ENCODE measurements at places on chromosomes 4 and X.

- DNase-seq, result no peak
These were observed 136.2 kb downstream of the PPP3CA start for GRCh38 chr4:101211146-101211553.

- DNase-seq, result no peak
These were observed 43.7 kb downstream of the MAP7D3 start for GRCh38 chrX:136207546-136207945.

DNA sequence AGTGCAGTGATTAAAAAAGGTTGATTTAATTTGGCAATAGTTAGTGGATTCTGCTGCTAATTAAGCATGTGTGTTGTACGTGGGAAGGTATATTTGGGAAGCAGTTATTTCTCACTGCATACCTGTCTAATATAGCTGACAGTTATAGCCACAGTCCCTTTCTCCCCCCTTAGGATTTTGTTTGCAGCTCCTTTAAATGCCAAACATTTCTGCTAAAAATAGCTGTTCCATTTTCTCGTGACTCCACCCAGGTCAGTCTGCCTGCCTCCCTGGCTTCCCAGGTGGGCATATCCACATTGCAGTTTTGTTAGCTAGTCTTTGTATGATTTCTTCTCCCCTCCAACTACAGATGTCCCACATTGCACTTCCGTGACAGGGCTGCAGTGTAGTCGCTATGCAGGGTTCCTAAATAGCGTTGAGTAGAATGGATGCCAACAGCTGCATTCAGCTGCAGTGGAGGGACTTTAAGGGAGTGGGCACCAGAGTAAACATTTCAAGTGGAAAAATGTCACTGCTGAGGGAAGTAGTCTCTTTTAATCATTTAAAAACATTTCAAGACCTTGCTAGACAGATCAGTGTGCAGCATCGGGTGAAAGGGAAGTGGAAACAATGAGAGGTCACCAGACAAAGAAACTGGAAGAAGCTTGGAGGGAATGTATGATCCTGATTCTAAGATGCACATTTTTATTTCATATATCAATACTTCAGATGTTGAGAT is 326.3 kb downstream of the RAPGEF2 start:
- DNase-seq, result no peak

DNA sequence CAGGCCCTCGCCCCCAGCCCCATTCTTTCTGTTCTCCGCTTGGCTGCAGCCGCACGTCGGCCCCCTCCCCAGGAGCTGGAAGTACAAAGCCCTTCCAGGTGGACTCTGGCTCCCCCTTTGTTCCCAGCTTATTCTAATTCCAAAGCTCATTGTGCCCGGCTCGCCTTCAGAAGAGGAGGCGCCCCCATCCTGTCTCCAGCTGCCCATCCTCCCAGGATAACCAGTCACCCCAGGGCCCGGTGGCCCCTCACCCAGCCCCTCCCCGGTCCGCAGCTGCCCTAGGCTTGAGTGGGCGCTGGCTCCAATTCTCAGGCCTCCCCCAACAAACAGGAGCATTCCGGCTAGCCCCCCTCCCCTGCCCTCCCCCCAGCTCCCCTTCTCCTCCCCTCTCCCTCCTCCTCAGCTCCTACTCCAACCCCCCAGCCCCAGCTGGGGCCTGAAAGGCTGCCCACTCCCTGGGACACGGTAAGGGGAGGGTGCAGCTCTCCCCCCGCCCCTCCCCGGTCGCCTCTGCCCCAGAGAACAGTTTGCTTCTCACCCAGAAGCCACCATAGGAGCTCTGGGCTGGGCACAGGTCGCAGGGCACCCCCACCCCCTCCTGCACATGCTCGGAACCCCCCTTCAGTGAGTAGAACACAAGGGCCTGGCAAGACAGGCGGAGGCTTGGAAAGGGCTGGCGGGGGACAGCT is 3.1 kb upstream of the SLC6A8 start:
- DNase-seq, result no peak

GRCh38 chr4:140296335-140297220 is 76.9 kb upstream of the SCOC start:
- DNase-seq, result no peak

DNA sequence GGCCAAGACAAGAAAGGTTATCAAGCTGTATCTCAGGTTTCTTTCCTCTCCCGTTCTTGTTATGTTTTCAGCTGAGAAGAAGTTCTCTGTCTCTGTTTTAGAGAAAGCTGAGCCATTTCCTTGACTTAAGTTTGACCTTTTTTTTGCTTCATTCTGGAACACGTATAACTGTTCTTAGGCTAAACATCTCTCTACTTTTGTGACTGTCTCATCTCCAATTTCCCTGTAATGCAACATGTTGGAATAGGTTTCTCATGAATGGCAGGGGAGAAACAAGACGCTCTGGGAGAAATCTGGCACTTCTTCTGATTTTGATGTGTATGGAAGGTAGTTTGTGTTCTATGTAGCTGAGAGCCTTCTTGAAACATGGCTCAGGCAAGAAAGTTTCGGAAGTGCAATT is 36.2 kb upstream of the SFRP2 start:
- DNase-seq, result no peak

DNA sequence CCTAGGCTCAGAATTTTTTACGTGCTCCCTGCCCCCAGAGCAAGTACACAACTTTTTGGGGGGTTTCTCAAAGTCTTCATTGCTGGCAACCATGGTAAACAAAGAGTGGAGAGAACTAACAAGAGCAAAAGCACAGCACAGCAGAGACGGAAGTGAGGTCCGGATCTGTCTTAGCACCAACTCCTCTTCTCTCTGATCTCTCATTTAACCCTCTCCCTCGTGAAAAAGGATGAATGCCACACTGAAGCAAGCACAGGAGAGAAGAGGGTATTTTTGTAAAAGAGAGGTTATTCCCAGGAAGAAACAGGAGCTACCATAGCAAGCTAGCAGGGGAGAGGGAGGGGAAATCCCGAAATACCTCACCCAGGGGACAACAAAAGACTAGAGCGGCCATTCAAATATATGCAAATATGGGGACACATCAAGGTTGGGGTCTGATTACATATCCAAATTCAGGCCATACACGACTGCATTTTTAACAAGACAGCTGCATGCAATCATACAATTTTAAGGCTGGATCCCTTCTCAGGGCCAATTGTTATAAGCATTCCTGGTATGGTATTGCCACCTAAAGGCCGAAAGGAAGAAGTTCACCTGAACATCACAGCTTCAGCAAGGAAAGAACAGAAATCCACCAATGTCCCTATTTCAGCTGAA is 46.6 kb downstream of the CD40LG start:
- DNase-seq, result peak; percentile 54

DNA sequence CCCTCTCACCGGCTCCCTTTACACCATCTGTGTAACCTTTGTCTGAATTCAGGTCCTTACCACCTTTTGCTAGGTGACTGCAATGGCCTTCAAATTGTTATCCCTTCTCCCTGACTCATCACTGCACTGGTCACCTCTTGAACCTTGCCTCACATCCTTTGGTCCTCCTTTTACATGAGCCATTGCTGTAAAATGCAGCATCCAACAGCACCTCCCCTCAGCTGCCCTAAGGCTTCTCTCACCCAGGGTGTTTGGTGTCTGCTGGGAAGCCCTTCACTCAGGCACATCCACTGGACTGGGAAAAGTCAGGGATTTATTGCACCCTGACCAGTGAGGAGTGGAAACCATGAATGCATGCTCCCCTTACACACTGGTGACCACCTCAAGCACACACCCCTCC is 192.5 kb upstream of the GATB start:
- no peak for DNase-seq

DNA sequence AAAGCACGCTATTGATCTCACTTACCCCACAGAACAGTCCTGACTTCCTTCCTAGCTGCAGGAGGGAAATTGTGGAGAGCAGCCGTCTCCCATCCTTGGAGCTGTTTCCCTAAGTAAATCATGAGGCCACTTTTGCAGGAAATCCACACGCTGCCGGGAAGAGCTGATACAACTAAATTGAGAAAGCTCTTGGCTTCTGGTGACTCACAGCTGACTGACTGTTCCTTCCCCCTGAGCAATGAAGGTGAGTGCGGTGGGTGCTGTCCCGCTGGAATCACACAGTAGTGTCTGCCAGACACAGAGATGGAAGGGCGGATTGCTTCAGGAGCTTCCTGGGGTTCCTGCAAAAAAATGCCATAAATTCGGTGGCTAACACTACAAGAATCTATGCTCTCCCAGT is 268.9 kb downstream of the ASMT start:
- DNase-seq, result no peak

GRCh38 chr4:56655209-56655626 is 25.9 kb downstream of the HOPX start:
- DNase-seq, result peak; percentile 20

GRCh38 chr4:125639182-125639621 is 324.4 kb downstream of the FAT4 start:
- no peak for DNase-seq
